ENCODE measurements at places on chromosomes 4 and X. TPM values are rescaled to one million over a fixed set of nuclear protein-coding genes. Genes with fewer than 3 reads are reported as not detected.
A peak's percentile ranks its signal among the peaks of the same experiment; 100 is the strongest.

GRCh38 chr4:66465111-66465510 lies 794.8 kb upstream of the EPHA5 start:
- DNase-seq = no peak

- DNase-seq = peak; percentile 65
These were observed 548 bp downstream of the TMEM164 start for GRCh38 chrX:110003167-110004156.

- no peak for DNase-seq
These were observed 36.6 kb downstream of the HELT start for GRCh38 chr4:185054886-185055285.

GRCh38 chrX:68918202-68918601 lies 89.4 kb downstream of the EFNB1 start:
- no peak for DNase-seq

PNMA6E gene
- not detected for total RNA-seq

DNA sequence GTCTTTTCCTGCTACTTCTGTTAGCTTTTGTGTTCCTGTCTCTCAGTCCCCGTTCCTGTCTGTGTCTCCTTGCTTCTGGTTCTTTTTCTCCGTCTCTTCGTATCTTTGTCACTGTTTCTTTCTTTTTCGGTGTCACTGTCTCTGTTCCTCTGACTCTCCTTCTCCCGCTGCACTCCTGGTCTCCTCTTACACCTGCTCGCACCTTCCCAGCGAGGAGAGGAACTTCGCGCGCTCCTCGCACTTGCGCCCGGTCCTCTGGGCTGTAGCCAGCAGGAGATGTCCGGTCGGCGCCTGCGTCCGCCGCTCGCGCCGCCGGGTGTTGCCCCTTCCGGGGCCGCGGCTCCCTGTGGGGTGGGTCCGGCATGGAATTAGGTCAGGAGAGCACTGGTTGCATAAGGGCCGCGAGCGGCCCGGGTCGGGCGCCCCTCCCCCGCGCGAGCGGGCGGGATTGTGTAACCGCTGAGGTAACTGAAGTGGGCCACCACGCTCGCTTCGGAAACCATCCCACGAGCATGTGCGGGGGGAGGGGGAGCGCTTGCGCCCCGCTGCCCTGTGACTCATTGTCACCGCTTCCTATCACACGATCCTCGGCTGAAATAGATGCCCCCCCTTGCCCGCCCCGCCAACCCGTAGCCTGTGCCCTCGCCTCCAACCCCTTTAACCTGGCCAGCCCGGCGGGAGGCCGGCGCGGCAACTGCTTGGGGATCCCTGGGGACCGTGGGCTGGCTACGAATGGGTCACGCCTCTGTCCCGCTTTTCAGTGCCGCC lies 1.6 kb downstream of the LONRF3 start:
- peak; percentile 93 for DNase-seq

DNA sequence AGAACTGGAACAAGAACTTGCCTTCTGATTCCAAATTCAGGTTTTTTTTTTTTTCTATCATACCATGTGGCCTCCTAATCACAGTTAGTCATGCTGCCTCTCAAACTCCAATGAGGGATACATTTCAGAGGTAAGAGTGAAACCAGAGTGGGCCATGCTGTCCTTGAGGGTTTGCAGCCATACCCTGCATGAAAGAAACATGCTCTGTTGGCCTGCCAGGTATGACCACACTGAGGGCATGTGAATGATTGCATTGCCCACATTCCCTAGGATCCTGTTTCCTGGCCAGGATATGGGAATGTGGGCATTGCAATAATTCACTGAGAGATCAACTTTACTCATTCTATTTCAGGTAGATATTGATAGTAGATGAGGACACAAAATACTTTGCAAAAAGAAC lies 56.4 kb upstream of the DDIT4L start:
- no peak for DNase-seq

DNA sequence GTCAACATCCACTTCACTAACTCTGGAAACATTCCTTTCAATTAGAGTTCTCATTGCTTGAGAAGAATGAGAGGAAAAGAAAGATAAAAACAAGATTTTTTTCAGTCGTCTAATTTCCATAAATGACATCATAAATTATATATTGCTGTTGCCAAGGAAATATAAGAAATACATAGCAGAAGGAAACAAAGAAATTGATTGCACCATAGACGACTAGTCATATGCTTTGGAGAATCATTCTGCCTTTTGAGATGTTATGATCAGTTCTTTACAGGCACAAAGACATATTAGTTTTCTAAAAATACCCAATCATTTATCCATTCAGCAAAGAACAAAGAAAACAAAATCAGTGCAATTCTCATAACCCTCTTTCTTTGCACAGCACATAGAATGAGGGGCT lies 672 bp upstream of the C1QTNF7 start:
- DNase-seq = no peak

OCRL gene
- total RNA-seq = 24.1 TPM

DNA sequence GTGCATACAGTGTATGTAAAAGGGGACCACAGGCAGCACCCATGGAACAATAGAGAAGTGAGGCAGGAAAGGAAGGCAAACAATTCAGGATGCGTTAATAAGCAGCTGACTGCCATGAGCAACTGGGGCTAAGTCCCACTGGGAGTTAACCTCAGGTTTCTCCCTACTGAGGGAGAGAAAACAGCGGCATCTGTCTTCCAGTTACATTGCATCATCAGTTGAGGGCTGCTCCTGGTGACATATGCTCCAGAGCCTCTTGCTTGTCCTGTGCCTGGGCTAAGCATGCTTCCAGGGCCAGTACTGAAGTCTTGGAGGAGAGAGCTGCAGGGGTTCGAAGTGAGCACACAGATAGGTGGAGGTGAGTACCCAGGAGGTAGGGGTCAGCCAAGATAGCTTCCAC lies 24.3 kb downstream of the RAI2 start:
- no peak for DNase-seq

BMPR1B gene
- total RNA-seq = 2.0 TPM

GRCh38 chr4:24137671-24138601 lies 248.1 kb upstream of the PPARGC1A start:
- no peak for DNase-seq

DNA sequence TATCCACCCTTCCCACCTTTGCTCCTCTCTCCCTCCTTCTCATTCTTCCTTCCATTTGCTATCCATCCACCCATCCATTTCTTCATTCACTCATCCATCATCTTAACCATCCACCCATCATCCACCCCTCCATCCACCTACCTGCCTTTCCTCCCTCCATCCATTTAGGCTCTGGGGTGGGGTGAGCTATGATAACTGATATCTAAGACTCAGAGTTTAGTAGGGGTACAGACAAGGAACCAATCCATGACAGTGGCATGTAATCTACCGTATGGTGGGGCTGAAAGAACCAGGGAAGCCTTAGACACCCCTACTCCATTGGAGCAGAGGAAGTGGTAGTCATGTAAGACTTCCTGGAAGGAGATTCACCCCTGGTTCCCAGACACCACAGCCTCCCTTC lies 23.2 kb downstream of the PSAPL1 start:
- DNase-seq = peak; percentile 21

RP2 gene
- total RNA-seq = 8.0 TPM

DCAF8L2 gene
- not detected for total RNA-seq

DNA sequence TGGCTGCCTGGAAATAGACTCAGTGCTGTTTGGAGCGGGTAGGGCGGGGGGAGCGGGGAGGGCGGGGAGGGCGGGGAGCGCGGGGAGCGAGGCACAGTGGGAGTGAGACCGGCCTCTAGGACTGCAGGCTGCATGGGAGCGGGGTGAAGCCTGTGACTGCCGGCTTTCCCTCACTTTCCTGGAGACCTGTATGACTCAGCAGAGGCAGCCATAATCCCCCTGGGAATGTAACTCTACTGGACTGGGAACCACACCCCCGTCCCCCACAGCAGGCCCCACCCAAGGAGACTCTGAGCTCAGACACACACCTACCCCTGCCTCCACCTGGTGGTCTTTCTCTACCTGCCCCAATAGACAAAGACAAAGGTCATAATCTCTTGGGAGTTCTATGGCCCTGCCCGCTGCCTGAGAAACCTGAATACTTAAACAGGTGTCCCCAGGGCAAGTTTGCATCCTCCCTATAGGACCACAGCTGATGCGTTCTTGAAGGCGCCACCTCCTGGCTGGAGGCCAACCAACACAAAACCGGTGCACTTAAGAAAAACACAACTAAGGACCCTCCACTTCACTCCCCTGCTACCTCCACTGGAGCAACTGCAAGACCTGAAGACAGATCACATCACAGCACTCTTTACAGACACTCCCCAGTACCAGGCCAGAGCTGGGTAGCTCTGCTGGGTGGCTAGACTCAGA lies 18.0 kb downstream of the HDAC8 start:
- no peak for DNase-seq
